ENCODE measurements at places on chromosomes 2 and 18.
A peak's percentile ranks its signal among the peaks of the same experiment; 100 is the strongest.

DNA sequence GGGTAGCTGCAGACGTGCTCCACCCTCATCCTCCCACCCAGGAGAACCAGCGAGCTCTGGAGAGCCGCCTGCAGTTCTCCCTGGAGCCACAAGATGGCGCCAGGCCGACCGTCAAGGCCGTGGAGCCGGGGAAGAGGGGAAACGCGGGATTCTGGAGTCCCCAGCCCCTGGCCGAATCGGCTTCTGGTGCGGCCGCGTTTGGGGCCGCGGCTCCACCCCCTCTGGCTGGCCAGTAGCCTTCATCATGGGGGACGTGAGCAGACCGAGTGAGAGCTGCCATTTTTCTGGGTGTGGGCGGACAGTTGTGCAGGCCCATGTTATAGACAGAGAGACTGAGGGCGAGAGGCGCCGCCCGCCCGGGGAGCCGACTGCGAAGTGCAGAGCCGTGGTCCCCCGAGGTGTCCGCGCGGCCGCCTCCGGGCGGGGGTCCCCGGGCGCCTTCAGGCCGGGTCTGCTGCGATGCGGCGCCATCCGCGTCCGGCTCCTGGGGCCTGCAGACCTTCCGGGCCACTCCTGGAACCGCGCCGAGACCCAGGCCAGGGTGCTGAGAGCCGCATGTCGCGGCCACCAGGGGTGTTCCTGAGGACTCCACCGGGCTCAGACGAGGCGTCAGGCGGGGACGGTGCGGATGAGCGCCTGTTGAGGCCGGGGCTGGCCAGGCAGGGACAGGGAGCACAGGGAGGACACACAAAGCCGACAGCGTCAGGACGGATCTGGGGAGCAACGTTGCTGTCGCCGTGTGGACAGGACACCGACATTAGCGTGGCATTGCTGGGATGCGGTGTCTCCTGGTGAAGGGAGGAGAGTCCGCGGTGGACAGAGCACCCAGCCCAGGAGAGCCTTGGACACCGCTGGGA, 418.2 kb upstream of the HS6ST1 start:
- peak; percentile 13 for DNase-seq

- DNase-seq = no peak
Measured at GRCh38 chr2:227509824-227510619, 38.1 kb downstream of the AGFG1 start.

DNA sequence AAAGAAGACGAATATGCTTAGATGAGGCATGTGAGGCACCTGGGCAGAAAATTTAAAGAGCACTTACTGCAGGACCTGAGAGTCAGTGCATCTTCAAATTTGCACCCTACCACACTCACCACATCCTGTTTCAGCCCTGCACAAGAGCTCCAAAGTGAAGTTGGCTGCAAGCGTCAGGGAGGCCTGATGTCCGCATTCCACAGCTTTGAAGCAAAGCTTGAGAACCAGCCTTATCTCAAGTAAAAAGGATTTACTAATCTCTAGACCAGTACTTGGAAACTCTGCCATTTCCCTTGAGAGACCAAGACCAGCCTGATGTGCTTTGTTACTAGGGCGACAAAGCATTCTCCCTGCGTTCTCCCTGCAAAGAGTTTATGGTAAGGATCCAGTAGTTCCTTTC, 3.4 kb upstream of the ASNSD1 start:
- no peak for DNase-seq

- no peak for DNase-seq
Measured at GRCh38 chr18:43863180-43863579, 585.9 kb upstream of the SYT4 start.

- DNase-seq = no peak
Measured at GRCh38 chr18:62327977-62328376, 2.9 kb downstream of the TNFRSF11A start.

GRCh38 chr2:109253217-109253616, 124.2 kb downstream of the SH3RF3 start:
- no peak for DNase-seq

DNA sequence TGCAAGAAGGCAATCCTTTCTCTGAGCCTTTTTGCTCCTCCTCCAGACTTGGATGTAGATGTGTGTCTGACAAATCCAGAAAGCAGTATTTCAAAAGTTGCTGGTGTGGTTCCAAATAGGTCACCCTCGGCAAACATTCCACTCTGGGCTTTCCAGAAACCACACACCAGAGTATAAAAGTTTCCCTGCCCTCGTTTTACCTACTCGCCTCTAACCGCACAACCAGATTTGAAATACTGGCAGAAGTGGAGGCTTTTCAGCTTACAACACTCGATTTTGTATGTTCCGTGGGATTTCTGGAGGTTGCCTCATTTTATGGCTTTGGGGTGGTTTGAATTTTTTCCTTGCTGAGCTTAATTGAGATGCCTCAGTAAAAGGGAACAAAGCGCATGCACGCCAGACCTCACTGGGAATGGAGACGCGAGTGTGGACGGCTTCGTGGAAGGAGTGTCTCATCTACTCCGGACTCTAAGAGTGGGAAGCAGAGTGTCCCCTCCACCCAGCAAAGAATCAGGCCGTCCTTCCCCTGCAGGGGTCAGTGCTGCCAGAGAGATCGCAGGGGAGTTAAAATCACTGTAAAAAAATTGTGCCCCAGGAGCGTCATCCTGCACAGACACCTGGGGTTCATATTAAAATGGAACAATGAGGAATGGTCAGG, 44.0 kb upstream of the RPL31 start:
- no peak for DNase-seq

- no peak for DNase-seq
Measured at GRCh38 chr2:18690342-18690741, 101.0 kb upstream of the NT5C1B start.

GRCh38 chr2:149393614-149394013, 63.2 kb downstream of the LYPD6 start:
- no peak for DNase-seq

- DNase-seq = no peak
Measured at GRCh38 chr2:69253112-69253511, 133.9 kb downstream of the GFPT1 start.

GRCh38 chr18:77102259-77103040, 30.1 kb downstream of the MBP start:
- no peak for DNase-seq

DNA sequence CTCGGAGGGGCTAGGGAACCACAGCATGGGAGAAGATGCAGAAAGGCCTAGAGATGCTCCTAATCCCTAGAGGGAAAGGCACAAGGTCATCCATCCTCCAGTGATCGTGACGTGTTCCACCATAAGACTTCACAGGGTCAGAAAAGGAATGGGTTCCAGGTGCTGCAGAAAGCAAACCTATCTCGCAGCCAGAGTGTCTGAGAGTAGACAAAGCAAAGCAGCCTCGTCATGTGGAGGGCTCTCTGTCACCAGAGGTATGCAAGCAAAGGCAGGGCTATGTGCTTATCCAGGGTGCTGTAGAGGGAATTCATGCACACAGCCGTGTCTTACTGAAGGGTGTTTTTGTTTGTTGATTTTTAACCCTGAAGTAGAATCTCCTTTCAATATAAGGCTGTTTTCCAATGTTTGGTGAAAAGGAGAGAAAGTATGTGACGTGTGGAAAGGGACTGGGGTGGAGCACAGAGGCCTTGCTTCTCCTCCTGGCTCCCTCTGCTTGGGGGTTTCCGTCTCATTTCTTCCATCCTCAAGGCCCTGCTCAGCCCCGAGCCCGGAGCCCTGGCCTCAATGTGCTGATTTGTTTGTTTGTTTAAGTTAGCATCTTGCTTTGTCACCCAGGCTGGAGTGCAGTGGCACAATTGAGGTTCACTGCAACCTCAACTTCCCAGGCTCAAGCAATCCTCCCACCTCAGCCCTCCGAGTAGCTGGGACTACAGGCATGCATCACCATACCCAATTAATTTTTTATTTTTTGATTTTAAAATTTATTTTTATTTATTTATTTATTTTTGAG, 3.0 kb downstream of the GPR55 start:
- no peak for DNase-seq

DNA sequence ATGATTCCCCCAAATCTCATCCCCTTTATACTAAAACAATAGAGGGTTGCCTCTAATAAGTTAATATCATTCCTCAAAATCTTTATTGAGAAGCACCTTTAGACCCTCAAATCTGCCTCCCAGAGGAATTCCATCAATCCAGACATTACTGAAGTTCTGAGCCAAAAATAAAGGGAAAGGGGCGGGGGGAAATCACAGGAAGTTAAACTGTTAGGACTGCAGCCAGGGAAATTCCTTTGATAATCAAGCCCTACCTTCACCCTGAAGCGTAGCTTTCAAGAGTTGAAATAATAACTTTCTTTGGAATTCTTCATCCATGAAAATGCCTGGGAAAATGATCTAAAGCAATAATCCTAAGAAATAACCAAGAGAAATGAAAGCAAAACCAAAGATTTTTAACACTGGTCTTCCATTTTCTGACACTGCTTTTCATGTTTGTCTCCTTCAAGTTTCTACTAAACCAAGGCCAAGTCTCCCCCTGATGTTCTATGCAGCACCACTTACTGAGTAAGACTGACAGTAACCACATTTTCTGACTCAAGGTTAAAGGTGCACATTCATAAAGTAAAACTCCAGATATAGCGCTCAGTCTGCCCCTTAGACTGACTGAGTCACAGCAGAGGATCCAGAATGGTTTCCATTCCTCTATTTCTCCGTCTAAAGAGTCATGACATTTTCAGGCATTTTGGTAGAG, 78.2 kb downstream of the TCF4 start:
- no peak for DNase-seq

DNA sequence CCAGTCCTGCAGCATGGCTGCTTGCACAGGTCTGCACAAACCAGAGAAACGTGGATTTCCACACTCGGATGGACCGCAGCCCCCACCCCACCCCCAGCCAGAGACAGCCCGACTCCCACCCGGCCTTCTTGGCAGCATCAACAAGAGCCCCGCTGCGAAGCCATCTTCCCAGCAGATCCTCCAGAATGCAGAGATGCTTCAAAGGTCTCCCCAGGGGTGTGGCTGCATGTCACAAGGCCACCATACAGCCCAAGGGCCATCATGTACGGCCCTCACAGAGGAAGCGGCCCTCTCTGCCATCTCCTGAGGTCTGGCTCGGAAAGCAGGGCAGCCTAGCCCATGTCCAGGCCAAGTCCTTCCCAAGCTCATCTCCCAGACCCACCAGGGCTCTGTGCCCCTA, 11.5 kb downstream of the DNMT3A start:
- DNase-seq = no peak

DNA sequence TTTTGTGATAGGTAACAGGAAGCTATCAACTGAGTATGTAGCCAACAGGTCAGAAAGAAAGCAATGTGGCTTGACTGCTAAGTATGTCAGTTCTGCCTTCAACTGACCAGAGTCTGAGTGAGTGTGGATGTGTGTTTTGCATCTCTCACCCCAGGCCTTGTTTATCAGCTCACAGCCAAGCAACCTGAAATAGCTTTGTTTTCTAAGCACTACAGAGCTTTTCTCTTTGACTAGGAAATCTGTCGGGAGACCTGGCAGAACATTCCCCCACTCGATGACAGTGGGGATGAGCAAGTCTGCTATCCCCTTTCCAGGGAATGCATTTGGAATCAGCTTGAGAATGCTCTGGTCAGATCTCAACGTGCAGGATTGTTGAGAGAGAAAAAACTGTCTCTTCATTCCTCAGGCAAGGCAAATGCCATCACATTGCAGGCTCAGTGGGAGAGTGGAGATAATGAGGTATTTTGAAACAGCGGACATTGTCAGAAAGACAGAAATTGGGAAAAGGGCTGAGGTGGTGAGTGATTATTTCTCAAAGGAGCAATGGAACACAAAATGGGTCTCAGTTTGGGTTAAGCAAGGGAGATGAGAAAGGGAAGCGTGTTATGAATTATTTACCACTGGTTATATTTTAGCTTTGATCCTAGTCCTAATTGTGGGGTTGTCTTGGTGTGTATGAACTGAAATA, 233.8 kb upstream of the PIK3C3 start:
- DNase-seq = no peak

GRCh38 chr2:11750422-11750821, 4.0 kb downstream of the LPIN1 start:
- DNase-seq = peak; percentile 66

- DNase-seq = no peak
Measured at GRCh38 chr2:240259201-240259923, 118.9 kb upstream of the OTOS start.

DNA sequence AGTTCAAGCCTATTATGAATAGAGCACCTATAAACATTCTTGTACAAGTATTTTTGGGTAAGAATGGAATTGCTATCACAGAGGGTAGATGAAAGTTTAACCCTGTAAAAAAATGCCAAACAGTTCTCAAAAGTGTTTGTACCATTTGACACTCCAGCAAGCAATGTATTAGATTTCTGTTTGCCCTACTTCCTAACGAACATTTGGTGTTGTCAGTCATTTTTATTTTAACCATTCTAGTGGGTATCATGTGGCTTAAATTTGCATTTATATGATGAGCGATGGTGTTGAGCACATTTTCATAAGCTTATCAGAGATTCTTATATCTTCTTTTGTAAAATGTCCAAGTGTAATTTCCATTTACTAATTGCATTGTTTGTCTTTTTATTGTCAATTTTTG, 608.2 kb upstream of the ACVR2A start:
- DNase-seq = no peak

GRCh38 chr2:236674238-236674637, 104.6 kb downstream of the ACKR3 start:
- no peak for DNase-seq

- no peak for DNase-seq
Measured at GRCh38 chr2:53785366-53785765, 1.4 kb downstream of the ASB3 start.

- DNase-seq = no peak
Measured at GRCh38 chr2:66649006-66649405, 214.1 kb downstream of the MEIS1 start.

GRCh38 chr2:83990636-83991035, 468.4 kb downstream of the SUCLG1 start:
- no peak for DNase-seq

GRCh38 chr2:156700681-156701080, 264.5 kb downstream of the GPD2 start:
- DNase-seq = no peak

DNA sequence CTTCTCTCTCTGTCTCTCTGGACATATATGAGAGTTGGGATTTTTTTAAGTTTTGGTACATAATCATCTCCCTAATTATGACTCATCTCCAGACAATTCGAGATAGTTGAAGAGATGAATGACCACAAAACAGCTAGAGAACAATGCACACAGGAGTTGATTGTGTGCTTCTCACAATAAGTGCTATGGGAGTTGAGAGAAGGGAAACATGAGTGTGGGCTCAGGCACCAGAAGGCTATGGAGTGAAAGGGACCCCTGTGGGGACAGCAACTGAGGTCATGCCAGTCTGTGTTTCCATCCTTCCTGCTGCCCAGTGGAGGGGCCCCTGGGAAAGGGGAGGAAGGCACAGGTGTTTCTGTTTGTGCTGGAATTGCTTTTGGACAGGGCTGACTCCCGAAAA, 6.5 kb upstream of the YWHAQ start:
- DNase-seq = no peak

- DNase-seq = no peak
Measured at GRCh38 chr2:127945281-127945680, 59.5 kb upstream of the AMMECR1L start.

- DNase-seq = no peak
Measured at GRCh38 chr2:121598087-121598486, 51.2 kb downstream of the CLASP1 start.

- no peak for DNase-seq
Measured at GRCh38 chr18:72672364-72673184, 128.4 kb upstream of the CBLN2 start.

GRCh38 chr2:18626256-18626668, 36.9 kb upstream of the NT5C1B start:
- DNase-seq = no peak

Data from activated CD4-positive, alpha-beta T cell treated with anti-CD3 and anti-CD28 coated beads, Interleukin-2, amount 50 U/mL, for 24 hours (primary cell).